ENCODE measurements at places on chromosomes 6 and 20. TPM values are rescaled to one million over a fixed set of nuclear protein-coding genes. Genes with fewer than 3 reads are reported as not detected.

DNA sequence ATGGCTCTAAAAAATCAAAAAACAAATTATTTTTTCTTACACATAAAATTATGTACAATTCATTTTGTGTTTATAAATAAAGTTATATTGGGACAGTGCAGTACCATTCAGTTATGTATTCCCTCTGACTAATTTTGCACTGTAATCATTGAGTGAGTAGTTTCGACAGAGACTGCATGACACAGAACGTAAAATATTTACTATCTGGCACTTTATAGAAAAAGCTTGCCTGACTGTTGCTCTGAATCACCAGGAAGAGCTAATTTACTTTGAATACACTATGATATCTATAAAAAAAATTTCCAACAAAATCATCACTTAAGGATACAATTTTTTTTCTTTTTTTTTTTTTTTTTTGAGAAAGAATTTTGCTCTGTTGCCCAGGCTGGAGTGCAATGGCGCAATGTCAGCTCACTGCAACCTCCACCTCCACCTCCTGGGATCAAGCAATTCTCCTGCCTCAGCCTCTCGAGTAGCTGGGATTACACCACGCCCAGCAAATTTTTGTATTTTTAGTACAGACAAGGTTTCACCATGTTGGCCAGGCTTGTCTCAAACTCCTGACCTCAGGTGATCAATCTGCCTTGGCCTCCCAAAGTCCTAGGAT lies 11.0 kb upstream of the KHDC1L start:
- no peak for DNase-seq

- peak; percentile 15 for DNase-seq
Observed at GRCh38 chr20:25274891-25275812, 27.3 kb downstream of the PYGB start.

GRCh38 chr20:39108746-39109145 lies 146.6 kb downstream of the DHX35 start:
- DNase-seq = no peak

DNA sequence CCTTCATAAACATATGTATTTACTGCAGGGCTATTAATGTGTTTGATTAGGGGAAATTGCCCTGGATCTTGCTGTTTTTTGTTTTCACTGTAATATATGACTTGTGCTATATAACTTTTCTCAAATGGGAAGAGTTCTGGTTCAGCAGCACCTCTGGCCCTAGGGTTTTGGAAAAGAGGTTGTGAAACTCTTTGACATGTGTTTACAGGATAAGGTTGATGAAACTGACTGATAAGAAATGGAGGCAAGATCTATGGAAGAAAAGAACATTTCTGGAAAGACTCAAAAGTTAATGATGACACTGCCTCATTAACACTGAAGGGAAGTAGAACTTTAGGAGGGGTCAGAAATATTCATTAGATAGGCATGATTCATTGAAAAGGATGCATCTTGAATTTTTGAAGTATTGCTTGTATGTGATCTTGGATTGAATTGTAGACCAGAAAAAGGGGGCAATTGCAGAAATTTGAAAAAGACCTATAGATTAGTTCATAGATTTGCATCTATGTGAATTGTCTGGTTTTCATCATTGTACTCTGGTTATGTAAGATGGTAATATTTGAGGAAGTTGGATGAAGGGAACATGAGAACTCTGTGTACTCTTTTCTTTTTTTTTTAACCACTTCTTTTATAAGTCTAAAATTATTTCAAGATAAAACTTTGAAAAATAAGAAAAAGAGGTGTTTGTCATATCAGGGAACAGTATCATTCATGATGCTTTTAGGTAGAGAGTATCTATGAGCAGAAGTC lies 54.0 kb downstream of the UTRN start:
- DNase-seq = no peak

DNA sequence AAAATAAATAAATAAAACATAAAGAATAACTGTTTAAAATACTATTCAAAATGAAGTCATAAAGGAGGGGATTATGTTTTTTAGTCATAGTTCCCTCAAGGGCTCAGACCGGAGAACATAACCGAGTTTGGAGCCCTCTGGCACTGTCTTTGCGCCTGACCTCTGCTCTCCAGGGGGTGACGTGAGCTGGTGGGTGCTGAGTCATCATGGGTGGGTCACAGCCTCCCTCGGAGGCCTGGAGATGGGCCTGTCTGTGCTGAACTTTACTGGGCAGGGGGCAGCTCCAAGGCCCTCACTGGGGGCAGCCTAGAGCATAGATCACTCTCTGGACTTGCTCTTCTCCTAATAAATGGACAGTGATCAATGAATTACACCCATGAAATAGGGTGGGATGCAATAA lies 3.1 kb upstream of the MAVS start:
- no peak for DNase-seq

DNA sequence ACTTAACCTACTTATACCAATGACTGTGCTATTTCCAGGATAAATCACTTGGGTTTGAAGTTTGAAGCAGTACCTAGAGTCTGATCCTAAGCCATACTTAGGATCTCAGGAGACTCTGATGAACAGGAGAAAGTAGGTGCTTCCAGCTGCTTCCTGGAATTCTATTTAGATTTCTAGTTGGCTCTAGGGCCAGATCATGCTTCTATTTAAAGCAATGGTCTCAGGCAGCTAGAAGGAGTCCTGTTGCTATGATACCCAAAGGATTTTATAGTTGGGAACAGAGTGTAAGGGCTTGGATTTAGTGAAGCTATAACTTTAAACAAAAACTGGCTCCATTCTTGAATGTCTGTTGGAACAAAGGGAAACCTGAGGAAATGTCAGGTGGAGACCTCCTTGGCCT lies 52.4 kb upstream of the TINAG start:
- DNase-seq = no peak

GRCh38 chr6:122033564-122034181 lies 365.8 kb upstream of the HSF2 start:
- no peak for DNase-seq

DNA sequence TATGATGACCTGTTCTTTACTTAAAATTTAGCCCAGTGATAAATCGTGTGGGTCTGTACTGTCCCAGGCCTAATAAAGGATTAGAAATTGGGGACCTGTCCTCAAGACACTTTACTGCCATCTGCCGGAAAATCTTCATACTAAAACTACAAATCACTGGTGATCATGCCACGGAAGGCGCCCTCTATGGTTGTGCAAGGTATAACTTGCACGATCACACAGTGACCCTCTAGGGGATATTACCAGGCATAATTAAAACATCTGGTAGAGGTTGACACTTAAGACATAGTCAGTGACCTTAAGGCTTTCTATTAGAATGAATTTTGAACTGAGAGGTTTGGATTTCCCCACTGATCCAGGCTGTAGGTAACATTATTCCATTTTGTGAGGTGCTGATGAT lies 172.6 kb downstream of the BMP2 start:
- no peak for DNase-seq

DNA sequence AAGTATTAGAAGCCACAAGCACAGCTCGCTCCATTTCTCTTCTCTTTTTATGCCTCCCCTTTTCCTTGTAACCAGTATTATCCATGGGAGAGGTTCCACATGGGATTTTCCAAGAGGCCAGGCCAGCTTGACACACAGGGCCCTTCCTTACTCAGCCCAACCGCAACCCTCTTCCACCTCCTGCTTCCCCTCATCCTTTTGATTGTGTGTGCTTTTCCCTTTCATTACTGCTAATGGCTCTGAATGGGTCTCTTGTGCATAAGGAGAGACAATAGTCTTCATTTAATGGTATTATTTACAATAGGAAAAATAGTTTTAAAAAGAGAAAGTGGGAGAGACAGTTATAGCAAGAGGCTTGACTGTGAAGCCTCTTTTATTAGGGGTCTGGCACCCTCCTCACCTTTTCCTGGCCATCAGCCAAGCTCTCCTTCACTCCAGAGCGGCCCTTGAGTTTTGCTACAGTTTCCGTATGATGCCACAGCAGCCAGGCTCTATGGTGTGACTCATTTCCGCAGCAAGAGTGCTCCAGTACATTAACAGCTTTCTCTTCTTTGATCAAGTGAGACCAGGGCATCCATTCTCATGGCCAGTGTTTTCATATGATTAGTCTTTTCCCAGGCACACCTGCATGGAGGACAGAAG lies 579.5 kb downstream of the TFAP2B start:
- DNase-seq = no peak

- no peak for DNase-seq
Observed at GRCh38 chr6:145823328-145823944, 8.8 kb upstream of the FBXO30 start.

GRCh38 chr6:101907356-101908217 lies 514.1 kb downstream of the GRIK2 start:
- no peak for DNase-seq

DNA sequence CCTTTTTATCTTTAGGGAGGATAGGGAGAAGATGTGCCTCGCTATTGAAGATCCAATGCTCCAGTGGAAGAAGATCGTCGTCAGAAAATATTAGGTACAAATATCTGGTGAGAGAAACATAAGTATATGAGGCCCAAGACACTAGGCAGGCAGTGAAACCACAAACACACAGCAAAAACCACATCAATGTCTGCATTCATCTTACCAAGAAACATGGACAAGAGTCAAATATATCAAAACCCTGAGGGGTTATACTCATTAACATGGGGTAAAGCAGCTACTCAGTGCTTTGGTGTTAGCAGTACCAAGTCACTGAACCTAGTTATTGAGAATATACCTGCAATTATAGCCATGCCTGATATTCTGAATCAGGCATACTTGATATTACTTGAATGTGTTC lies 101.4 kb upstream of the FAM184A start:
- no peak for DNase-seq

- no peak for DNase-seq
Observed at GRCh38 chr6:17530321-17530835, 69.7 kb upstream of the FAM8A1 start.

DNA sequence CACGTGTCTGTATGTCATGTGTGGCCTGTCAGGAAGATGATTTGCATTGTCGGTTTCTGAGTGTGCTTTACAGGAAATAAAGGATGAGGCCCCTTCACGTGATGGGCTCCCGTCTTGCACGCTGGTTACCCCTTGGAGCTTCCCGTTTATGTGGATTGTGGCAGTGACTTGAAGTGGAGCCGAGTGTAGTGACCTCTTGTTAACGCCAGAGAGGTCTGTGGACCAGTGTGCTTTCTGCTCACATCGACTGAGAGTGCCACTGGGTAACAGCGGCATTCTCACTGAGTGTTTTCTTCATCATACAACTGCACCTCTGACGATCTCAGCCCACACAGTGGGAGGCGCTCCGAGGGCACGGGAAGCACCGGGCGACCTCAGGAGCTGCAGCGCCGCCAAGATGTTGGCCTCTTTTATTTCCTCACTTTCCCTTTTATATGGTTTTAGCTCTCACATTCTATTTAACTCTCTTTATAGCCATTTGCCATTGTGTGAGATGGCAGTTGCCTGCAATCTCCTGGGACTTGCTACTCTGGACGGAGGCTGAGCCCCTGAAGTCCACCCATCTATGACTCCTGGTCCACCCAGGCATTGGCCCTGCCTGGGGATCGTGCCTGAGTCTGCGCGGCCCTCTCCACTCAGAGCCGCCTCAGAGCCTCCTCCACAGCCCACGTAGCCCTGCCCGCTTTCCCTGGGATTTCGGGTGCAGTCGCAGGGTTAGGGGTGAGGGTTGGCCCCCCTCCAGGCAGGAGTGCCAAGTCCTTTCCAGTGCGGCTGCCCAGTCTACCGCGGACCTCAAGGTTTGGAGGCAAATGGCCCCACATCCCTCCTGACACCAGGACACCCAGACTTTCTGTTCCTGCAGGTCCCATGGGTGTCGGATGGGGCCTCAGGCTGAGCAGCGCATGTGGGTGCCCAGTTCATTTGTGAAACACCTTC lies 238.9 kb downstream of the ERMARD start:
- no peak for DNase-seq

- DNase-seq = no peak
Observed at GRCh38 chr6:112475083-112475482, 128.0 kb downstream of the RFPL4B start.

DNA sequence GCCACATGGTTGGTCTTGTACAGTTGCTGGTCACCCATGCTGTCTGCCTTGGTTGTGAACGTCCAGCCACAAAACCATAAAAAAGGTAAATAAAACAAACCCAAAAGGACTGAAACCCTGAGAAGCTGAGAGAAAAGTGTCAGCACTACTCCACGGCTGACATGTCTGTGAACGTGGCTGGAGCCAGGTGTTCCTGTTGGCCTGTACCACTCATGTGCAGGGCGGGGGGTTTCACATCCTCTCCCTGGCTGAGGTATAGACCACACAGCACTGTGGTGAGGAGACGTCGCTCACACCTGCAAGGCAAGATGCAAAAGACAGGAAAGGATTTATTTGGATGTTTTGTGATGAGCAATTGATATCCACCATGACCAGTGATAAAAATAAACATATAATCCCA lies 51.9 kb upstream of the MRPS10 start:
- DNase-seq = no peak

Gene SLC4A11
- 1.4 TPM for total RNA-seq

Gene SDCBP2
- 3.2 TPM for total RNA-seq

Gene RNF182
- total RNA-seq = 0.09 TPM

Gene RAB44
- total RNA-seq = not detected

Gene GLP1R
- total RNA-seq = not detected

Gene MUC21
- total RNA-seq = not detected

Gene RUNX2
- 0.69 TPM for total RNA-seq

Gene GRM4
- total RNA-seq = 0.39 TPM

Gene CST4
- total RNA-seq = not detected

Gene CDSN
- not detected for total RNA-seq

Gene BMP6
- 1.5 TPM for total RNA-seq
